ENCODE measurements at places on chromosomes 1 and 21.

DNA sequence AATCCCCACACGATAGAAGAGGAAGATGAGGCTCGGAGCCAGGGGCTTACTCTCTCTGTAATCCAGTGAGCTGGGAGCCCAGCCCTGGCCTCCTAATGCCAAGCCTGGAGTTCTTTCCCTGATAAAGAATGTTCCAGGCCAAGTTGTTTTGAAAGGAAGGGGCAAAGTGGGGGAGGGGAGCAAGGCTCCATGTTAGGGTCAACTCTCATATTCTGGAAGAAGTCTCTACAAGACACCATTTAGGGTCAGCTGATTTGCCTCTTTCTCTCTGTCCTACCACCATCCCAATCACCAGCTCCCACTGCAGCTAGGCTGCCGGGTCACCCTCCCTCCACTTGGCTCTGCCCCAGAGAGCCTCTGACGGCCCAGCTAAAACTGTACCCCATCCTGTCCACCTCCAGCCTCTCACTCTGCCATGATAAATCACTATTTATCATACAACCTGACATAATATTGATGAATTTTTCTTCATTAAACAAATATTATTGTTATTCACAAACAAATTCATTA is 95.0 kb downstream of the GLIS1 start:
- no peak for DNase-seq

GRCh38 chr1:221748981-221749380 is 7.1 kb upstream of the DUSP10 start:
- no peak for DNase-seq

GRCh38 chr1:226360106-226360746 is 47.7 kb downstream of the PARP1 start:
- no peak for DNase-seq

DNA sequence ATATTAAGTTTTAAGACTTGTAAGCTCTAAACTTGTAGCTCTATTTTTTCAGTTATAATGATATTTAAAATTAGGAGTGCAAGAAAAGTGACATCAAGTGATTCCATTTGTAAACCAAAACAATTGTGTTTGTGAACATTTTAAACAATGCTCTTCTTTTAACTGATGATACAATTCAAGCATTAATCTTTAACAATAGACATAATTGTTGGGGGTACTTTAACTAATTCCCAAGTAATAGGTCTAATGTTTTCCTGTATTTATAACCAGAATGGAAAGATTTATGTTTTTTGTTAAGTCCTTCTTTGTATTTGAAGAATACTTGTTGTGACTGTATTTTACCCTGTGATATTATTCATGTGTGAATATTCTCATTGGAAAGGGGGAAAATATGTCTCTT is 6.8 kb downstream of the ATG4C start:
- DNase-seq, result no peak

DNA sequence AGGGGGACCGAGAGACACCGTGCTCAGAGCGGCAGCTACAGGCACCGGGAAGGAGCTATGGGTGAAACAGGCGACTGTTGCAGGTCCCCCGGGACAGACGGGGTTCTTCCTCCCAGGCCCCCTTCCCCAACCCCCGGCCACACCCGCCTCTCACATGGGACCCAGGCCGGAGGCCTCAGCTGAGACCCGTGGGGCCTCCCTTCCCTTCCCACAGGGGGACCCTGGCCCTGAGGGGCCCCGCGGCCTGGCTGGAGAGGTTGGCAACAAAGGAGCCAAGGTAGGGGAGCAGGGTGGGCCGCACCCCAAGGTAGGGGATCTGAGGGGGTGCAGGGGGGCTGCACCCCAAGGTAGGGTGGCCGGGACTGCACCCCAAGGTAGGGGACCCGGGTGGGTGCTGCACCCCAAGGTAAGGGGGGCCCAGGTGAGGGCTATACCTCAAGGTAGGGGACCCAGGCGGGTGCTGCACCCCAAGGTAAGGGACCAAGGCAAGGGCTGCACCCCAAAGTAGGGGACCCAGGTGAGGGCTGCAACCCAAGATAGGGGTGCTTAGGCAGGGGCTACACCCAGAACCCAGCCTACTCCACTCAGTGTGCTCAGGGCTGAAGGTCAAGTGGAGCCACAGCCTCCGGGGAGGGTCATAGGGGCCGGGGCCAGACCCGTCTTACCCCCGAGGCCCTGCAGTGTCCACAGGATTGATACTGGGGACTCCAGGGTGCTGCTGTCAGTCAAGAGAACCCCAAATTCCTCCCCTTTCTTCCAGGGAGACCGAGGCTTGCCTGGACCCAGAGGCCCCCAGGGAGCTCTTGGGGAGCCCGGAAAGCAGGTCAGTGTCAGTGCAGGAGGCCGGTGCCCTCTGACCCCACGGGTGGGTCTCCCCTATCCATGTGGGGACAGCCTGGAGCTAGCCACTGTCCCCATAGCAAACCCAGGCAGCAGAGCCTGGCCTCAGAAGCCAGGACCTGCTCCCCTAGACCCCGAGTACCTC is 22.7 kb downstream of the COL6A2 start:
- DNase-seq, result peak; percentile 11

DNA sequence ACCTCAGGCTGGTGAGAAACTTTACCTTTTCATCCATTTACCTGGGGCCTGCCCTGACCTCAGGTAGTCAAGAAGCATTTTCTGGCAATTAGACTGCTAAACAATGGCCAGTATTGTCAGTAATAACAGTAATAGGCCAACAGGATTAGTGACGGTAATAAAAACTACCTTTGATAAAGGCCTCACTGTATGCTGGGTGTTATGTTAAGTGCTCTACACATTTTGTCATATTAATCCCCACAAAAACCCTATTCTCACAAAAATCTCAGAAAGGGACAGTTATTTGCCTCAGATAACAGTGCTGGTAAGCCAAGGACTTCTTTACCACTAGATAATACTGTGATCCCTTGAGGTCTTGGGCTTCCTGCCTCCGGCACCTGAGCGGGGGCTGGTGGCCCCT is 191.4 kb downstream of the FOXD2 start:
- no peak for DNase-seq

- no peak for DNase-seq
Measured at GRCh38 chr1:5572794-5573193, 419.4 kb downstream of the NPHP4 start.

DNA sequence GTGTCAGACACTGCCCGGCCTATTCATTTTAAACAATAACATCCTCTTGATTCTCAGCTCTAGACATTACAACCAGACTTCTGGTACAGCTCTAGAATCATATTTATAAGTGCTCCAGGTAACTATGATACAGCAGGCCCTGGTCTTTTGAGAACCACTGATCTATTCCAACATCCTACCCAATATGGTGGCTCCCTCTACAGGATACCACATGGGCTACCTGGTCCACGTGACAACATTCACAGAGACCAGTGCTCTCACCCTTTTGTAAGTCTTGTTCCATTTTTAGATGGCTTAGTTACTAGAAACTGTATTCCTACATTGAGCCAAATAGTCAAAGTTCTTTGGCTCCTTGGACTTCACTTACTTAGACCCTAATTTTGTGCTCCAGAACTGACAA is 102.9 kb downstream of the PTPN14 start:
- no peak for DNase-seq

DNA sequence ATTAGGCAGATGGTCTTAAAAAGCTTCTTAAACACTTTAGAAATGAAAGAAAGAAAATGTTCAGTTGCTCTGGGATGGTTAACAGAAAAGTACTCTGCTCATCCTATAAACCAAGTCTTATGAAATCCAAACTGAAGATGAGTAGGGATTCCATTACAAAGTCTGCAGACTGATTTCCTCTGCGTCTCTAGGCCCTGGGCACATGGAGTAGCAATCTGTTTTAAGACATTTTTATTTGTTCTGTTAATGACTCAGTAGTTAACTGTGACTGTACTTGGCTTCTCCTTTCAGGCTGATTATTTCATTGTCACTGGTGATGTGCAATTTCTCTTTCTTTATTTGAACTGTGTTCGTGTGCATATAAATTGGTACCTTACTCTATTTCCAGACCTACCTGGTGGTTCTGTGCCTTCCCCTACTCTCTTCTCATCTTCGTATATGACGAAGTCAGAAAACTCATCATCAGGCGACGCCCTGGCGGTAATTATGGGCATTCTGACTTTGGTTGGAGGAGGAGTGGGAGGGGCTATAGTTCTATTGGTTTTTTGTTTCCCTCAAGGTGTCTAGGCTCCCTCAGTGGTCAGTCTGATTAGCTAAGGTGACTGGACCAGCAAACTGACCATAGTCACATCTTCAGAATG is 30.6 kb downstream of the ATP1A1 start:
- no peak for DNase-seq

Data from CD8-positive, alpha-beta T cell (primary cell).